ENCODE measurements at places on chromosomes 16 and 17. TPM values are rescaled to one million over a fixed set of nuclear protein-coding genes. Genes with fewer than 3 reads are reported as not detected.

GRCh38 chr17:82435103-82435502 lies 15.4 kb downstream of the CYBC1 start:
- DNase-seq: no peak

The NPIPB8 gene
- not detected for total RNA-seq

DNA sequence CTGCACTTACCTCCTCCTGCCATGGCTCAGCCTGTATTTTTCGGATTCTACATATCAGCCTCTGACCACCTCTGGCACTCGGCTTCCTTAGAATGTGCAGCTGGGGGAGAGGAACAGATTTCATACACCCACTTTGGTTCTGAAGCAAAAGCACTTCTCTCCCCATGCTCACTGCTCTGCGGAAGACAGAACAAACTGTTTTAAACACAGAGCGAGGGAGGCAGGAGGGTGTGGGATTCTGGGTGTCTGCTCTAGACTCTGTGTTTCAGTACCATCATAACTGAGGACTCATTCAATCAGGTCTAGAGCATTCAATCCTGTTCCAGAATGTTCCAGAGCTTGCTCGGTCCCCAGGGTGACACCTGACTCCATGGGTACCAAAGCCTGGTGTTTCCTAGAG lies 239.1 kb downstream of the GRIN2A start:
- DNase-seq: no peak

GRCh38 chr16:76194616-76195015 lies 82.6 kb upstream of the CNTNAP4 start:
- DNase-seq: no peak

DNA sequence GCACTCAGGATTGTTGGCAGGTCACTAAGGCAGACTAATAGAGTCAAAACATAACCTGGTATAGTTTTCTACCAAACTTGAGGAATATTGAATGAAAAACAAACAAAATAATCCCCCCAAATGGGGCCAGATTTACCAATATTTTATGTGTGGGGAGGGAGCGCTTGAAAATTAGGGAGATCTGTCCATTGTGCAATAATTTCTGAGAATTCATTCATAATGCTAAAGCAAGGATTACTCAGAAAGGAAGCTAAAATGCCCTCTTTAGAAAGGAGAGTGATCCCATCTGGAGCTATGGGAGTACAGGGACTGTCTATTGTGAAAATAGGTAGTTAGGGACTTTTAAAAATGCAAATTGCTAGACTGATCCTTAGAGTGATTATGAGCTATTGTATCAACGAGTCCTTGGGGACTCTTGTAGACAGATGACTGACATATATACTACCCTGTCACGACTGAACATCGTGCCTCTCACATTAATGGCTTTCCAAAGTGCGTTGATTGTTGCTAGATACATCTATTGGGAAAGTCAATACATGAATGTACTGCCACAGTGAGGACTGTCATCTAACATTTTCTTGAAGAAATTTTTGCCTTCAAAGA lies 193.6 kb downstream of the AATF start:
- DNase-seq: no peak

GRCh38 chr16:58365623-58366022 lies 26.6 kb upstream of the GINS3 start:
- DNase-seq: no peak

The CSH2 gene
- not detected for total RNA-seq

- no peak for DNase-seq
Observed at GRCh38 chr17:48432820-48433775, 3.1 kb upstream of the SKAP1 start.

The TLCD1 gene
- 19.6 TPM for total RNA-seq

- DNase-seq: no peak
Observed at GRCh38 chr16:30186444-30186781, 3.0 kb downstream of the CORO1A start.

DNA sequence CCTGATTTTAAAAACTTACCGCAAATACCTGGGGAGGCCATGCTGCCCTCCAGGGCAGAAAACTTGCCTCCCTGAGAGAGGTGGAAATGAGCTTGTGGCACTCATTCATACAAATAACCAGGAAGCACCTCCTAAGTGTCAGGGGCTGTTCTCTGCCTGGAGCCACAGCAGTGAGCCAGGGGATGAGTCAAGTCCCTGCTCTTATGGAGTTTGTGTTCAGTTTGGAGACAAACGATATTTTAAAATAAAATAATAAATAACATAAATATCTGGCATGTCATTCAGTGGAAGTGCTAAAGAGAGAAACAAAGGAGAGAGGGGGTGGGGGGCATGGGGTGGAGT lies 313.8 kb downstream of the C16orf95 start:
- DNase-seq: no peak

- DNase-seq: no peak
Observed at GRCh38 chr17:38789185-38789584, 10.2 kb downstream of the PIP4K2B start.

GRCh38 chr16:12349936-12350850 lies 373.7 kb downstream of the SNX29 start:
- DNase-seq: no peak

The CDK3 gene
- total RNA-seq: 16.9 TPM

The NPIPA2 gene
- total RNA-seq: 0.80 TPM

GRCh38 chr16:50265260-50265659 lies 1.1 kb upstream of the ADCY7 start:
- no peak for DNase-seq

The ENPP7 gene
- total RNA-seq: not detected

GRCh38 chr17:69761011-69761410 lies 314.0 kb upstream of the KCNJ16 start:
- no peak for DNase-seq

The STX1B gene
- total RNA-seq: 0.91 TPM

GRCh38 chr16:75415169-75415905 lies 18.0 kb downstream of the CFDP1 start:
- no peak for DNase-seq

DNA sequence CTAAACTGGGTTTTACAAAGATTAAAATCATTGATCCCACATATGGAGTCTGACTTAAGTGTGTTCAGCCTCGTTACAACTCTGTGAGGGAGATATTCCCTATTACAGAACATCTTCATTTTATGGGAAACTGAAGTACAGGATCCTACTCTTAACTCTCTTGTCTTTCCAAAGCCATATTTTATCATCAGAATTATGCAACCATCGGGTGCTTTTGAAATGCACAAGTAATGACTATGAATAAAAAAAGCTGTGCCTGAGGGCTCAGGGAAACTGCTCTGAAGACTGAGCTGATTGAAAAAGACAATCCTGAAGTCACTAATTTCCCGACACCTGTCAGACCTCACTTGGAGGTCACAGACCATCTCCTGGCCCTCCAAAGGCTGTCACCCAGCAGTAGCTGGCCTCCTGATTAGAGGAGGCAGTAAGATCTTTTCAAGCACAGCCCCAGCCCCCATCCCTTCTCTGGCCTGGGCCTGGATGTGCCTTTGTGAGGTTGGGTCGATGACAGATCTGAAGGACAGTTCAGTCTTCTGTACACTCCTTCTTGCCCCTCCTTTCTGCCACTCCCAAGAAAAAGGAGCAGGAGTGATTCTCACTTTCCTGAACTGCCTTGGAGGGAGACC lies 5.6 kb downstream of the AKAP1 start:
- no peak for DNase-seq

DNA sequence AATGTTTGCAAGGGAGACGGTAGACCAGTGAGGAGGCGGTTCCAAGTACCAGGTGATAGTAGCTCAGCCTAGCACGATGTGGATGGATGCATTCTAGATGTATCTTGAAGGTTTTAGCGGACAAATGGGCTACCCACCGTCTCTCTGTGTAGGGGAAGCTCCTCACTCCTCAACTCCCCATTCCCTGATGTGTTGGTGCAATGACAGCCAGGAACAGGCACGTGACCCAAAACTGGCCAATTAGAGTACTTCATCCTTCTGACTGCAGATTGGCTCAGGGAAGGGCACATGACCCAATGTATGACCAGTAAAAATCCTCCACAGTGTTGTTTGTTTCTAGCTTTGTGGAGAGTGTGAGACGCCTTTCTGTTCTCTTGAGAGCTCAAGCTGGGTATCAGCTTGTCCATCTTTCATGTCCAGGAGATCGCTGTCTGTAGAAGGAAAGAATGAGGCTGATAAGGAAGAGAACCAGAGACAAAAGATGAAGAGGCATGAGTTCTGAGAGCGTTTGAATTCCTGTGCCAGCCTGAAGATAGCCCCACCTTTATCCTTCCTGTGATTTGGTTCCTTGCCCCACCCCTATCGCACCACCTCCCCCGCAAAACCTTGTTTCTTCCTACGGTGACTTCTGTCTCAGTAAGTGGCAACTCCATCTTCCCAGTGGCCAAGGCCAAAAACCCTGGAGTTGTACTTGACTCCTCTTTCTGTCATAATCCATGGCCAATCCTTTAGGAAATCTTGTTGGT lies 2.3 kb upstream of the BORCS6 start:
- peak; percentile 68 for DNase-seq

- no peak for DNase-seq
Observed at GRCh38 chr17:27555339-27555738, 75.6 kb upstream of the LGALS9 start.

The TPSD1 gene
- total RNA-seq: 1.9 TPM

The C17orf67 gene
- 2.5 TPM for total RNA-seq

DNA sequence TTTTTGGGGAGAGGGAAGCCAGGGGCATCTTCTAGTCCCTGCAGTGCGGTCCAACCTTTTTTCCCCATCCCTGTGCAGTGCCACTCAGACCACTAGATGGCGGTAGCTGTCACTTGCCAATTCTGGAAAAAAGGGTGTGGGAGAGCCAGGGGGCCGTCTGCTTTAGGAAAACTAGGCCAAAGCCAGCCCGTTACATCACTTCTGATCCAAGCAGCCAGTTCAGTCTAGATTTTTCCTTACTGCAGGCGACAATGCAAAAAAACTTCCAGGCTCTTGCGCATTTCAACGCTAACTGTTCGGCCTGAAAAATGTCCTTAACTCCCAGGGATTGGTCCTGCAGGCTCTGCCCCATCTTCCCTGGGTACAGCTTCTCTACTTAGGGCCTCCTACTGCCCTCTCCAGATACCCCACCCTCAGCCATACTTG lies 69.2 kb upstream of the CES5A start:
- peak; percentile 25 for DNase-seq

The KRTAP2-3 gene
- not detected for total RNA-seq

DNA sequence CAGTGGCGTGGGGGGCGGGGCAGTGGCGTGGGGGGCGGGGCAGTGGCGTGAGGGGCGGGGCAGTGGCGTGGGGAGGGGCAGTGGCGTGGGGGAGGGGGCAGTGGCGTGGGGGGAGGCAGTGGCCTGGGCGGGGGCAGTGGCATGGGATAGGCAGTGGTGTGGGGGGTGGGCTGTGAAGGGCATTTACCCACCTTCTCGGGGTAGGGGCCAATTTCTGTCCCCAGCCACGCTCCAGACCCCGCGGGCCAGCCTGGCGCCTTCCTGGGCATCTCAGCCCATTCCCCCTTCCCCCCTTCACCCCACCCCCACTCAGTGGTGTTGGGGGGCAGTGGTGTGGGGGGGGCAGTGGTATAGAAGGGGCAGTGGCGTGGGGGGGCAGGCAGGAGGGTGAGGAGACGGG lies 92.7 kb downstream of the LITAF start:
- no peak for DNase-seq

The TEX14 gene
- total RNA-seq: 0.50 TPM

The EFCAB5 gene
- not detected for total RNA-seq

DNA sequence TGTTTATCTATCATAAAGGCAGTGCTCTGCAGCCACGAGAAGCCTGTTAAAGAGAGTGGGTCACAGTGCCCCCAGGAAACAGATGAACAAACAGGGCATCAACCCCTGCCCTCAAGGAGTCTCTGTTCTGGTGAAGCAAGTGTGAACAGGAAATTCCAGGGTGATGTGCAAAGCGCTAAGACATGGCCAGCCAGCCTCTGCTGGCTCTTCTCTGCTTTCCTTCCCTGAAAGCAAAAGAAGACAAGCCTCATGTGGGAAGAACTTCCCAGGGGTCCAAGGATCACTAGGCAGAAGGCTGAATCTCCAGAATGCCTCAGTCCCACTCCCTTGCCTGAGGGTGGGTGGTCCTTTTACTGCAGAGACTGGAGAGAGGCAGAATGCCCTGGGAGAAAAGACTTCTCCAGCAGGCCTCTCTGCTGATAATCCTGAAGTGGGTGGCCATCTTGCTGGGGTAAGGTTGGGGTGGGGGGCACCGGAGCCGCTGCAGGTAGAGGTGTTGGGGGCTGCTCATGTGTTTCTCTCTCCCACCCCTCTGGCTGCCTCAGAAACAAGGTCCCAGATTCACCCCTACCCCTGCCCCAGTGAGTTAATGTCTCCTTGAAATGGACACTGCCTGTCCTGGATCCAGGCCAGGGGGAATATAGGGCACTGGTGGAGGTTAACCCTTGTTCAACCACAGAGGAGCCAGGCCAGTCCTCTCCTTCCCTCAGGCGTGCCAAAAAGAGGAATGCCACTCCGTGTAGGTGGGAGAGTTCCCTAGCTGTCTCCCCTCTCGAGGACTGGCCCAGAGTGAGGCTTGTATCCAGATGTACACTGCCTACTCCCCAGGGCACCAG lies 2.4 kb downstream of the ANKRD13B start:
- DNase-seq: no peak

The PRAC2 gene
- 9.6 TPM for total RNA-seq

- DNase-seq: no peak
Observed at GRCh38 chr17:50545311-50545710, 1.7 kb upstream of the SPATA20 start.

DNA sequence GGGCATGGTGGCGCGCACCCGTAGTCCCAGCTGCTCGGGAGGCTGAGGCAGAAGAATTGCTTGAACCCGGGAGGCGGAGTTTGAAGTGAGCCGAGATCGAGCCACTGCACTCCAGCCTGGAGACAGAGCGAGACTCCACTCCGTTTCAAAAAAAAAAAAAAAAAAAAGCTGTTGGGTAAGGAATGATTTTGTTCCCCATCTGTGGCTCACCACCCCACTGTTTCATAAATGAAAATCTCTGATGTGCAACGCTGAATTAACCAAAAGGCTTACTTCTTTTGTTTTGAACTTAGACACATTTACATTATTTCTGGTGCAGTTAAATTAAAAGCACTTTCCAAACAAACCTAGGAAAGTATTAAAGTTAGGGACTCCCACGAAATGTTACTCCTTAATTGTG lies 1.2 kb upstream of the METTL9 start:
- DNase-seq: no peak

DNA sequence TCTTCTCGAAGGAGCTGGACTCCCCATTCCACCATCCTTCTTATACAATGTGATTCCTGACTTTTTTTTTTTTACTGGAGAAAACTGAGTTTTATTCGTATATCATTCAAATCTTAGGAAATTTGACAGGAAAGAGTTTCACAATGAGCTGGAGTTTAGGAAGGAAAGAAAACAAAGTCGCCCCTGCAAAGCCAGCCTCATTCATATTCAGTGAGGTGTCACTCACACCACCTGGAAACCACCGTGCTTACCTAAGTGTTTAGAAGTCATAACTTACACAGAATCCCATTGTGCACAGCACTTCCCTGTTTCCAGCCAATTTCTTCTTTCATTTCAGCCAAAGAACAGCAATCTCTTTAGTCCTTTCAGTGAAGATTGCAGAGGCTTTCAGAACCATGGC lies 90.3 kb upstream of the CHMP6 start:
- DNase-seq: no peak

GRCh38 chr17:80779336-80779735 lies 212.3 kb upstream of the CHMP6 start:
- DNase-seq: no peak

Data from prostate gland (tissue), 2 donors.